ENCODE measurements at places on chromosomes 7 and 10.

- DNase-seq: no peak
Measured at GRCh38 chr10:34119456-34119855, 695.6 kb downstream of the PARD3 start.

- no peak for DNase-seq
Measured at GRCh38 chr10:44178281-44178680, 206.6 kb downstream of the CXCL12 start.

GRCh38 chr7:39691821-39692220 lies 68.4 kb downstream of the RALA start:
- no peak for DNase-seq

DNA sequence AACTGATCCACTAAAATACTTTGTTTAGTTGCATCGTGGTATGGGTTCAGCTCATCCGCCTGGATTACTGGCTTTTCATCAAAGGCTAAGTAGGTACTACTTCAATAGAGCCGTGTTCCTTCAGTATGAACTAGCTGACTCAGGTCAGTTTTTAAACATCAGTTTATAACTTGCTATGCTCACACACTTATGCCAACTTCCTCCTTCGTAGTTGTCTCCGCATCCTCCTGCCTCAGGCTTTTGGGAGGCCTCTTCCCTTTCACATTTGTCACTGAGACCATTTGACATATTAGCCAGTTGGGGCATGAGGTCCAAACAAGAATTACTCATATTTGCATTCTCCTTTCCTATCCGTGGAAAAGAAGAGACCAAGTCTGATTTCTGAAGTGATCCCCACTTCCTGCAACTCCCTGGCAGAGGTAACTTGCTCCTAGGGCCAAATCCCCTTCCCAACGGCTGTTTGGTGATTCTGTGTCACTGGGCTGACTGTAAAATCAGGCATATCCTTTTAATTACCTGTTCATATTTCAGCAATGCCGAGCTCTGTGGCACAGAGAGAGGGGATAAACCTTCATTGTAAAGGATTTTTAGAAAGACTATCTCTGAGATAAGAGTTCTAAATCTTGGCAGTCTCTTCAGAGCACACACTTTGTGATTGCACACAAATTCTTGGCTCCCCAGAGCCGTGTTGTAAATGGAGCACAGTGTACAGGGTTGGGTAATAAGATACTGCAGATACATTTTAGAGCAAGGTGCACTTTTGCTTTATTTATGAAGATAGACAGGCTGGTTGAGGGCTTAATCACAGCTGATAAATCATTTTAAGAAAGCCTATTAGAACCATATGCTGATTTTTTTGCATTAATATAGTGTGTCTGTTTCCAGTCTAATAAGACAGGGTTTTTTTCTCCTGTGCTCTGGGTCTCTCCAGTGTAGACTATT lies 108.0 kb downstream of the CREB5 start:
- no peak for DNase-seq

- DNase-seq: no peak
Measured at GRCh38 chr10:28951484-28951883, 274.2 kb downstream of the BAMBI start.

DNA sequence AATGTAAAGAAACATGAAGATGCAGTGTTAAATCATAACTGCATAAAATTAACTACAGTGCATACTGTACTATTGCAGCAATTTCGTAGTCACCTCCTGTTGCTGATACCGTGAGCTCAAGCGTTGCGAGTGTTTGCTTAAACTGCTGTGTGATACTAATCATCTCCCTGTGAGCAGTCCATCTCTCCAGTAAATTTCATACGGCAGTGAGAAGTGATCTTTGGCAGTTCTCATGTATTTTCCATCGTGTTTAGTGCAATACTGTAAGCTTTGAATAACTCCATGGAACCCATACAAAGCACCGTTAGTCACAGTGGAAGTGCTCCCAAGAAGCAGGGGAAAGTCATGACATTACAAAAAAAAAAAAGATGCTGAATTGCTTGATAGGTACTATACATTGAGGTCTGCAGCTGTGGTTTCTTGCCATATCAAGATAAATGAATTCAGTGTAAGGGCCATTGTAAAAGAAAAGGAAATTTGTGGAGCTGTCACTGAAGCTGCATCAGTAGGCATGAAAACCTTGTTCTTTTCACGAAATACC lies 360.4 kb downstream of the EXOC4 start:
- no peak for DNase-seq

DNA sequence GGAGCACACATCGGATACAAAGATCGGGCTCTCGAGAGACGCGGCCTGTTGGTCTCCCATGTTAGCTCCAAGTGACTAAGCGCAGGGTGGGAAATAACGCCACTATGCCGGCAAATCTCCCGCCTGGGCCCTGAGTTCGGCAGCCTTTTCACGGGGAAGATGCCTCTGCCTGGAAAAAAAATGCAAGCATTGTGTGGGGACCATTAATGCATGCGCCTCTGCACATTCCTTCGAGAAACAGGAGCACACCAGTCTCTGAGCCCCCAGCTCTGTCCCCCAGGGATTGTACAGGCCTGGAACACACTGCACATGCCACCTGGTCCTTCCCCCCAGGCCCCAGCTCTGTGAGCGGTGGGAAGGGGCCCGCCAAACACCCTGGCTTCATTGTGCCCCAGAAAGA lies 44.1 kb downstream of the FBXW4 start:
- no peak for DNase-seq

GRCh38 chr7:27229448-27229847 lies 13.2 kb upstream of the EVX1 start:
- no peak for DNase-seq

DNA sequence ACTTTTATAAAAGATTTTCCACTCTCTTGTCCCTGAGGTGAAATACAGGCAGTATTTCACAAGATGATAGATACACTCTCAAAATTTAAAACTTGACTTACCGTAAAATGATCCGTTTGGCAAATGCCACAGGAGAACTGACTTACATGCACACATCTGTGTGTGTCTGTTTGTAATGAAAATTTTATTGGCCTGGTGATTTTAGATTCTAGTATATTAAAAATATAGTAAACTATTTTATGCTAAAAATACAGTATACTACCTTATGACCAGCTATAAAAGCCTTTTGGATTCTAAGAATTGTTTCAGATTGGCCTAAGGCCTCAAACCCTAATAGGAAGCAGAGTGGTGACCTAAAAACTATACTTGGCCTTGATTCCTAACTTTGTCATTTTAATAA lies 362.7 kb downstream of the IPMK start:
- no peak for DNase-seq

- no peak for DNase-seq
Measured at GRCh38 chr10:51672039-51672535, 27.3 kb downstream of the CSTF2T start.

DNA sequence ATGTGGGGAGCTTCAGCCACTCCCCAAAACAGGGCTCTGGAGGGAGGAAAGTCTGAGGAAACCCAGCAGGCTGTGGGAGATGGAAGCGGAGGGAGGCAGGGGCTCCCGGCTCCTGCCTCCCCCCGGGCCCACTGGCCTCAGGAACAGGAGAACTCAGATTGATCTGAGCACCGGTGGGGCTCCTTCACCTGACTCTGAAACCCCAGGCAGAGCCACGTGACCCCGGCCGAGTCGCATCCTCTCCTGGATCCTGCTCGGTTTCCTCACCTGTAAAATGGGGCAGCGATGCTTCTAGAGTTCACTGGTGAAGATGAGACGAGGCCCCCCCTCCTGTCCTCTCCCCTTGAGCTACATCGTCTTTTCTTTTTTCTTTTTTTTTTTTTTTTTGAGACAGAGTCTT lies 33.6 kb downstream of the TCERG1L start:
- no peak for DNase-seq

- DNase-seq: no peak
Measured at GRCh38 chr7:30136117-30136731, 1.4 kb downstream of the MTURN start.

GRCh38 chr7:1103789-1104515 lies 16.0 kb downstream of the GPER1 start:
- DNase-seq: no peak

GRCh38 chr7:1768832-1769231 lies 98.8 kb downstream of the ELFN1 start:
- no peak for DNase-seq

DNA sequence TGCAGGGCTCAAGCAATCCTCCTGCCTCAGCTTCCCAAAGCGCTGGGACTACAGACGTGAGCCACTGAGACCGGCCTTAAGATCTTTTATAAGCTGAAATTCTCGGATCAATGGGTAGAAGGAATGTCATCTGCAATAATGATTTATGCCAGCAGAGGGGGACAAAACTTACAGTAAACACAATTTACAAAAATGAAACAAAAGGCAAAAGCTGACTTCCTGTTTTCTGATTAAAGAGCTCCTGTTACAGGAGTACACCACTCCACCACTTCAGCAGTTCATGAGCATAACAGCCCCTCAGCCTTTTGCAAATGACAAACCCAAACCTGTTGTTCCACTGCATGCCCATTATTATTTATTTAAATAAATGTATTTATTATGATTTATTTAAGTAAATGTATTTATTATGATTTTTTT lies 88.5 kb upstream of the ATP6V0A4 start:
- peak; percentile 72 for DNase-seq

DNA sequence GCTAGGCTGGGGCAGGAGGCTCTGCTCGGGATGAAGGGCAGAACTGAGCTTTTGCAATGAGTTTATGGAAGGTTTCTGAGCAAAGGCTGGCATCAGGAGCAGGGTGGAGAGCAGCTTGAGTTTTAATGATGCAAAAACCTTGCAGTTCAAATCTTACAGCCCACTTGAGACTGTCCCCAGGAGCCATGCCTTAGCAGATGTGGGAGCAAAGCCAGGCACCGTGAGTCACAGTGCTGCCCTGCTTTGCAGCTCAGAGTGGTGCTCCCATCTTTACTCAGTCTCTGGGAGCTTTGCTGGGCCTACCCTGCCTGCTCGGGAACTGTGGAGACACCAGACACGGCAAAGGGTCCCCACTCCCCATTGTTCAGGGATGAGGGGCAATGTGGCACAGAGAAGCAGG lies 122.4 kb upstream of the NPS start:
- DNase-seq: no peak

DNA sequence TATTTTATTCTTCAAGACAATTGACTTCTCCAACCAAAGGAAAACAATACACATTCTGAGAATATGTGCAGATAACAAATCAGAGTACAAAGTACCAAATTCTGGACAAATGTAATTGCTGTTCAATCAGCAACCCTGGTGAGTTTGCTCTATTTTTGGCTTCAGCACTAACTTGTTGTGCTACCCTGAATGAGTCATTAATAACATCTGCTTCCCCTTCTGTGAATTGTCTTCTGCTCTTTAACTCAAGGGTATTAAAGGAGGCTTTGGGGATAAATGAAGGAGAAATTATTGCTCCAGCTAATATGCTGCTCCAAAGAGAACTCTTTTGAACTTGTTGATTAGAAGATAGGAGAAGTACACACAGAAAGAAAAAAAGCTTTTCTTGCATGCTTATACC lies 459.3 kb downstream of the HTR7 start:
- DNase-seq: no peak

DNA sequence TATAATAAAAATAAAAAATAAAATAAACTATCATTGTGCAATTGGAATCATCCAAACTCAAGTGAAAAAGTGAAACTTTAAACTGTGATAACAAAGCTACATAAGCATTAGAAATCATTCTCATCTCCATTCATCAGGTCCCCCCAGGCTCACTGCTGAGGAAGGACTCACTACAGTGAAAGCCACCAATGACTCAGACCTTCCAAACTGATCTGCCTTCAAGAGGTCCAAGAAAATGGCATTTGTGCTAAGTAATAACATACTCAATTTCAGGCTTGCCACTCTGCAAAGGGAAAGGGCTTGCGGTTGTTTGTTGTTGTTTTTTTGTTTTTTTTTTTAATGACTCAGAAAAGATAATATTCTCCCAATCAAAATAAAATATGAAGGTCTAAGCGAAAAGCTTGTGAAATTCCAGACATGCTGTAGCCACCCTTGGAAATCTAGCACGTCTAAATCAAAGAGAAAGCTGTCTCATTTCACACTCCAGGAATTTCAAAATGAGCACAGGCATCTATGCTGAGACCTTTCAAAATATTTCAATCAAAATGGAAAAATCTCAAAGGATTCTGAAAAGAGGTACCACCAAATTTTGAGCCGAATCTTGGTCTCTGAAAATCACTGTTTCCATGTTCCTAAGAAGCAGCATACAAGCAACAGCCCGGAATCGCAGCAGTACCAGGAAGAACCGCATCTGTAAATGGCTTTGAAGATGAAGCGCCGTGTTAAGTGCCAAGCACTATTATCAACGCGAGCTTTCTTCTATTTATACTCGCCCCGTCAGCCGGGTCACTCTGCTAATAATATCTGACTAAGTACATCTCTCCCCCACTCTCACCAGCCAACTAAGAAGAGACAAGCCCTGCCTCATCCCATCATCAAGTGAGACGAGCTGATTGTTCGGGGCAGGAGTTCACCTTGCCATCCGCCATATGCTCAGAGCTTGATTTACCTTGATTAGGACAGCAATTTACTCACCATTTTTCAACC lies 13.5 kb downstream of the SFMBT2 start:
- DNase-seq: no peak

GRCh38 chr7:12942609-12943008 lies 255.2 kb downstream of the ARL4A start:
- peak; percentile 28 for DNase-seq

- DNase-seq: no peak
Measured at GRCh38 chr10:66350622-66351399, 575.0 kb upstream of the LRRTM3 start.

DNA sequence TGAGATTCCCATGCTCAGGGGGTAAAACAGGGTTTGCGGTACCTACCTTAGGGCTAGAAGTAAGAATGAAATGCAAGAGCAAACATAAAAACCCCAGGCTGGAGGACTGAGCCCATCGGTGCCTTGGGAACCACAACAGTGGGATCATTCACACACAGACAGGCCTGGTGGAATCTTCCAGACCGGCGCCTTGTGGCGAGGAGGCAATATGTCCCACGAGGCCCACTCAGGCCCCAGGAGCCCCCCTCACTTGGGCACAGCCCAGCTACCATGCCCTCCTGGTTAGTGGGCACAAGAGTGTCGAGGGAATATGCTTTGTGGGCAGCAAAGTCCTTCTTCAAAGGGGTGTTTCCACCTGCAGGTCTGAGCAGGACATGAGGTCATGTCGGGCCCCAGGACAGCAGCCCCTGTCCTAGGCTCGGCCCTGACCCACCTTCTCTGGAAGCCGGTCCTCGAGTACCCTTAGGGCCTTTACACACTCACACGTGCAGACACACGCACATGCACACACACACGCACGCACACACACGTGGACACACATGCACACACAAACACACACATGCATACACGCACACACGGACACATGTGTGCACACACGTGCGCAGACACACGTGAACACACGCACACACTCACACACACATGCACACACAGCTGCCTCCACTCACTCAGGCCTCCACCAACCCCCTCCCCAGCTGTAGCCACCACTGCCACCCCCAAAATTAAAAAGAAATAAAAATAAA lies 51.5 kb upstream of the MYL10 start:
- no peak for DNase-seq

- DNase-seq: no peak
Measured at GRCh38 chr10:132377326-132377725, 19.7 kb upstream of the PWWP2B start.

Measured in SK-N-DZ (cell line).